ENCODE measurements at places on chromosomes 13 and 19.
A peak's percentile ranks its signal among the peaks of the same experiment; 100 is the strongest.

DNA sequence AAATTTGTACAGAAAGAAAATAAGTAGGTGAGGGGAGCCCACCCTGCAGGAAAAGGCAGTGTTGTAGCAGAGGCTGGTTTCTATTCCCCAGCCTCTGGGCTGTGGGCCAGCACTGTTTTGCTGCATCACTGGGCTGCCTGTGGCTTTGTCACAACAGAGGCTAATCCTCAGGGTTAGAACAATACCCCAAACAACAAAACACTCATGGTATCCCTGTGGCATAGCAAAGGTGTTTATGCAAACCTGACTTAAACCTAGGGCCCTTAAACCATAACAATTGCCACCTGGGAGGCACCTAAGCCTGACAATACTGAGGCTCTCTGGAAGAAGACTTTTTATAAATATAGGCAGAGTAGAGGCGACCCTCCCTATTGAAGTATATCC, 314.7 kb downstream of the OLFM4 start:
- DNase-seq: no peak

DNA sequence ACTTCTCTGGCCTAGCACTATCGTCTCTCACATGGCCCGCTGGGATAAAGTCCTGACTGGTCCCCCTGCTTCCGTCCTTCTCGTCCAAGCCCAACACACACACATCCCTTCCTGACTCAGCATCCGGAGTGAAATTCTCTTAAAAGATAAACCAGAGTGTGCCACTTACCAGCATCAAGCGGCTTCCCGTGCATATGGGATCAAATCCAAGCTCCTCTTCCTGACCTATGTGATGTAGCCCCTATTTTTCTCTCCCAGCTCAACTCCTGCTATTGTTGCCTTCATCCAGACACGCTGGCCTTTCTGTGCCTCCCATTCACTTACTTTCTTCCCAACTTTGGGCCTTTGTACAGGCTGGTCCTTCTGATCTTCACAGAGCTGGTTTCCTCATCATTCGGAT, 530.4 kb downstream of the DIAPH3 start:
- no peak for DNase-seq

DNA sequence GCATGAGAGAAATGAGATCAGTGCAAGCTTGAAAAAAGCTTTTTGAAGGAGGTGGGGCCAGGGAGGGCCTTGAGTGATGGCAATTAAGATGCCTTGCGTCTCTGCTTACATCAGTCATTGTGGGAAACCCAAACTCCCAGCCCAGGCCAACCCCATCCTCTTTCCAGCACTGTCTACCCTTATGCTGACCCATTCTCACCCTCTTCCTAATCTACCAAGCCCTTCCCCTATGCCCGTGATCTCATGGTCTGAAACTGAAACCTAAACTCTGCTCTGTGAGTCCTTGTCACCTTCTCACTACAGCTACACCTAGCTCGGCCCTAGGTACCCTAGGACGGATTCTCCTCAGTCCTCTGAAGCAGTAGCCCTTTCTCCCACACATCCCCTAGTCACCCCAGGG, 36.0 kb upstream of the SERP2 start:
- no peak for DNase-seq

GRCh38 chr19:47264629-47265028, 8.3 kb downstream of the CCDC9 start:
- no peak for DNase-seq

GRCh38 chr19:3095441-3096191, 1.5 kb downstream of the GNA11 start:
- DNase-seq: peak; percentile 69

DNA sequence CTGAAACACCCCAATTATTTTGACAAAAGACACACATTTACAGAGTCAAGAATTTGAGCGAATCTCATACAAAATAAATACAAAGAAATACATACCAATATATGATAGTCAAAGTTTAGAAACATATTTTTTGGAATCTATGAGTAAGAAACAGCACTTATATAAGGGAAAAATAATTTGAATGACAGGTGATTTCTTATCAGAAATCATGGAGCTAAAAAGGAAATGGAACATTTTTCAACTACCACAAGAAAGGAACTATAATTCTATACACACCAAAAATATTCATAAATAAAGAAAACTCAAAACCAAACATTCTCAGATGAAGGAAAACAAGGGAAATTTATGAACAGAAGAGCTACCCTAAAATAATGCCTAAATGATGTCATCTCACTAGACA, 1226.6 kb downstream of the PCDH9 start:
- DNase-seq: no peak

DNA sequence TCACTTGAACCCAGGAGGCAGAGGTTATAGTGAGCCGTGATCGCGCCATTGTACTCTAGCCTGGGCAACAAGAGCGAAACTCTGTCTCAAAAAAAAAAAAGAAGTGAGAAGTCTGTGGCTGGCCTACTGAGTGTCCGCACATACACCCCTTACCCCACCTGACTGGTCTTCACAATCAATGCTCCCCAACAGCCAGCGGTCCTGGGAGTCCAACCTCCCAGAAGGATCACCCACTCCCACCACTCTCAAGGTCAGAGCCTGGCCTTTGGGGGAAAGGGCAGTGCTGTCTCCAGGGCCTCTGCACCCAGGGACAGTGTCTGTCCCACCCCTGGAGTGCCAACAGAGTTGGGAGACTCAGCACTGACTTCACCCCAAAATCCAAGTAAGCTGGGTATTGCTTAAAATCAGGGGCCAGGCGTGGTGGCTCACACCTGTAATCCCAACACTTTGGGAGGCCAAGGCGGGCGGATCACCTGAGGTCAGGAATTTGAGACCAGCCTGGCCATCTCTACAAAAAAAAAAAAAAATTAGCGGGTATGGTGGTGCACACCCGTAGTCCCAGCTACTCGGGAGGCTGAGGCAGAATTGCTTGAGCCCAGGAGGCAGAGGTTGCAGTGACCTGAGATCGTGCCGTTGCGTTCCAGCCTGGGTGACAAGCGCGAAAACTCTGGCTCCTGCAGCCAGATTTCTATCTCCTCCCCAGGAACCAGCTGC, 2.3 kb upstream of the CD320 start:
- DNase-seq: no peak
